ENCODE measurements at places on chromosomes 6 and 20.

GRCh38 chr6:39077882-39078594 lies 29.5 kb downstream of the GLP1R start:
- no peak for DNase-seq

DNA sequence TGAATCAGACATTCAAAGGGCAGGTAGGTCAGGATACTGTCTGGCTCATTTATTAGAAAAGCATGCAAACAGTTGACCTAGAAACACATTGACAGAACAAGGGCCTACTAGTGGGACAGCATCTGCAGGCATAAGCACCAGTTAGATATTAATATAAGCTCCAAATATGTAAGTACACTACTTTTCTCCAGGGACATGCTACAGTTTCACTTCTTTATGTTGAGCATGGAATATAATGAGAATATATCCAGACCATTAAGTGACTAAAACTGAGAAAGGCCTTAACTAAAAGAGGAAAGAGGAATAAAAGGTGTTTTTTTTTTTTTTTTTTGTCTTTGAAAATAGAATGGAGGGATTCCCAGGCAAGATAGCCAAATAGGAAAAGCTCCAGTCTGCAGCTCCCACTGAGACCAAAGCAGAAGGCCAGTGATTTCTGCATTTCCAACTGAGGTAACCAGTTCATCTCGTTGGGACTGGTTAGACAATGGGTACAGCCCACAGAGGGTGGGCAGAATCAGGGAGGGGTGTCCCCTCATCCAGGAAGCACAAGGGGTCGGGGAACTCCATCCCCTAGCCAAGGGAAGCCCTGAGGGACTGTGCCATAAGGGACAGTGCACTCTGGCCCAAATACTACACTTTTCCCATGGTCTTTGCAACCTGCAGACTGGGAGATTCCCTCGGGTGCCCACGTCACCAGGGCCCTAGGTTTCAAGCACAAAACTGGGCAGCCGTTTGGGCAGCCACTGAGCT lies 251.6 kb downstream of the PHF3 start:
- no peak for DNase-seq

DNA sequence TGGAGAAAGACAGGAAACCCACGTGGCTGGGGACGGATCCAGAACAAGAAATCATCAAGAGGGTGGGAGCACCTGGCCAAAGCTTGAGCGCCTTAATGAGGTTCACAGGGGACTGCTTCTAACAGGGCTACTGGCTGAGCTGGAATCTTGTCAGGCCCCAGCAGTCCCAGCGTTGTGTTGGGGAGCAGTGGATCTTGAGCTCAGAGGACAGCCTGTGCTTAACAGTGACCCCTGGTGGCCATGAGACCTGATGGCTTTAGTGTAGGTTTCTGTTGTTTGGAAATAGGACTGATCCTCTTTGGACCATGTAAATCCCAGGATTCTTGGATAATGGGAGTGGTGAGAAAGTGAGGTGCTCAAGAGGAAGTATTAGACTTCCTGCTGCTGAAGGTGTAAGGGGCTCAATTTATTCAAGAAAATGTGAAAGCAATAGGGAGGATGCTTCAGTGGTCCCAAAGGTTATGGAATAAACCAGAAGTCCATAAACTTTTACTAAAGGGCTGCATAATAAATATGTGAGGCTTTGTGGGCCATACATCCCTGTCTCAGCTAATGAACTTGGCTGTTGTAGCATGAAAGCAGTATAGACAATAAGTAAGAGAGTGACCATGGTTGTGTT lies 216.2 kb downstream of the NFATC2 start:
- no peak for DNase-seq

DNA sequence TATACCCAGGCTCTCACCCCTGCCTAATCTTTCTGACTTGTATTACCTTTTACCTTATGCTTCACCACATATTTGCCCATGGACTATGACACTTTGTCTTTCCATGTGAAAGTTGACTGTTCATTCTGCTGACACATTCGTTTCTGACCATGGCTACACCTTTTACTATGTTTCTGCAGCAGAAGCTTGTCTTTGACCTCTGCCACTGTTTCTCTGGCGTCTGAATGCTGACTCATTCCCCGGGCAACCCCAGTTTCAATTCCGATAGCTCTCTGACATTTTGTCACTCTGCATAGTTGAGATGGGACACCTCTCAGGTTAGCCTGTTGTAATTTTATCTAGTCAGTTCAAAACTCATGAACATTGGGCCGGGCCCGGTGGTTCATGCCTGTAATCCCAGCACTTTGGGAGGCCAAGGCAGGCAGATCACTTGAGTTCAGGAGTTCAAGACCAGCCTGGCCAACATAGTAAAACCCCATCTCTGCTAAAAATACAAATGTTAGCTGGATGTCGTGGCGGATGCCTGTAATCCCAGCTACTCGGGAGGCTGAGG lies 50.7 kb downstream of the SLC26A8 start:
- no peak for DNase-seq

DNA sequence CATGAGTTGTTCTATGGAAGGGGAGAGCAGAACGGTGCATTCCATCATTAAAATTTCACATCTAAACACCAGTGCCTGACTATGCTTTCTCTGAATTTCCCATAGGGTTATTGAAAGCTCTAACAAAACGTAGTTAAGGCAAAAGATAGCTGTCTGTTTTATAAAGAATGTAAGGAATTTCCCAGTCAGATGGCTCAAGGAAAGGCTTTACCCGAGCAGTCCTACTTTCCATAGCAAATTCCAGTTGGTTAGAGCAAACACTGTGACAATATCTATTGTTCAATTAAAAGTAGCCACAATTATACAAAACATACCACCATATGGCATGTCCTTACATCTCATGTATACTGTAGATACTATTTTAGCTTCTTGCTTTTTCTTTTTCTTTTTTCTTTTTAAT lies 1059.5 kb upstream of the FLRT3 start:
- DNase-seq: no peak

GRCh38 chr6:21596949-21597682 lies 3.6 kb downstream of the SOX4 start:
- no peak for DNase-seq

DNA sequence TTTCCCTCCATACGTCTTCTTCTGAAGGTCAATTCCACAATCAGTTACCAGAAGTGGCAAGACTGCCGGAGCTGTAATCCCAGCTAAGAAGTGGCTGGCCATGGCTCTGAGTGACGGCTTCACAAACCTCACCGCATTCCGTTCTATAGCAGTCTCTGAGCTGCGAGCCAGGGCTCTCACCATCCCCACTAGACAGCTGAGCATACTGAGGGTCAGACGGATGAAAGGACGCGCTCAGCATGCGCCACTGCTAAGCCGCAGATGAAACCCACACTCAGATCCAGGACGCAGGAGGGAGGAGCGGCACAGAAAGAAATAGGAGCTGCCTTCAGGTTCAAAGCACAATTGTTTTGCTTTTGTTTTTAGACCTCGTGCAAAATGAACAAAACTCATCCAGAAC lies 97.9 kb downstream of the ANKRD60 start:
- DNase-seq: no peak

DNA sequence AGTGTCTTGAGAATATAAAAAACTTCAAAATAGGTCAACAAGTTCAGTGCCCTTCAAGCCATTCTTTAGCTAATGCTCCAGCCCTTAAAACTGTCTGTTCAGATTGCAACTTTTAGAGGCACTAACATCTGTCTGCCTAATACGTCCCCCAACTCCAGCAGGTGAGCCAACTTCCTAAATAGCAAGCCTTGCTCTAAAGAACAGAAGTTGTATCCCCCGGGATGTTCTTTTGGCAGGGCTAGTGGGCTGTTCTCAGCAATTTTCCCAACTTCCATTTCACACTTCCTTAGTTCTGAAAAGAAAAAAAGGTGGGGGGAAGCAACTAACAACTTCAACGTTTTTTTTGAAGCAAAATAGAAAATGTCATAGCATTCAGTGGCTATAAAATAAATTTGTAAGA lies 290.0 kb upstream of the PTCHD4 start:
- no peak for DNase-seq

DNA sequence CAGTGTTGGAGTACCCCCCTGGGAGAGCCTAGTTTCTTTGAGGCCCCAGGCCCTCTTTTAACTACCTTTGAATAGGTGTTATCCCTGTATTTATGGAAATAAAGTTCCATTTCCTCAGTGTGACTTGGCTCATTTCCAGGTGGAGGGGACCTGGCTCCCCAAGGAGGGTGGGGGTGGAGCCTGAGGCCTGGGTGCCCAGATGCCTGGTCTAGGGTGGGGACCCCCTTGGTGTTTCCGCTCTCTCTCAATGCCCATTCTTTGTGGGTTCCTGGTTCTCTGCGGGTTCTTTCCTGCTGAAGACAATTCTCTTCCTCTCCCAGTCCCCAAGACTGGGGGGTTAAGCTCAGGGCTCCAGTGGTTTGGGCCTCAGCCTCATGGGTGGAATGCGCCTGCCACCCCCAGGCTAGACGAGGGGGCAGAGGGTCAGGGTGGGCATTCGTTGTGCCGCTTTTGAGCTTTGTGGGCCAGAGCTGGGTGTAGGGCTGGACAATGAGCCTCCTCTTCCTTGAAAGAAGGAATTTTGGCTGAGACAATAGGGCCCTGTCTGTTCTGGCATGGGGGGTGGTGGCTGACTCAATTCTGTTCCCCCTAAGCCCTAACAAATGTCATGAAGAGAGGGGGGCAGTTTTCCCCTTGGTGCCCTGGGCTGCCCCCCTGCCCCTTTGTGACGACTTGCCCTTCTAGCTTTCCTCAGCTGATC lies 686 bp upstream of the EGFL8 start:
- DNase-seq: no peak

DNA sequence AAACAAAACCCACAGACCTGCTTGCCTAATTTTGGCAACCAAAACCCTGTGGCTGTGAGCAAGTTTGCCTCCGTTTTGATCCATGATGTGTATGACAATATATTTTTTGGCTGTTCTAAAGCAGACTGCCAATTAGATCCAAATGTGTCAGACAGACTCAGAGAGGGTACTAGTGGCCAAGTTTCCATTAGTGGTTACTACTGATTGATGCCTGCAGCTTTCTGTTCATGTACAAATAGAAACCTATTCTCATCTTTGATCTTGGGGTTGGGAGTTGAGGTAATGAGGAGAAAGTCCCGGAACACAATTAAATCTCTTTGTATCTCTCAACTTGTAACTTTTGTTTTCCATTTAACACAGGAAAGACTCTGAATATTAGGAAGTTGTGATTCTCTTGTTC lies 100.9 kb downstream of the RNF144B start:
- no peak for DNase-seq

- peak; percentile 58 for DNase-seq
These were observed 92.8 kb upstream of the FRMD1 start for GRCh38 chr6:168171673-168172353.

- DNase-seq: no peak
These were observed 672.8 kb downstream of the GRIK2 start for GRCh38 chr6:102066301-102066700.

- DNase-seq: peak; percentile 89
These were observed 607.3 kb upstream of the CITED2 start for GRCh38 chr6:139981768-139982181.

DNA sequence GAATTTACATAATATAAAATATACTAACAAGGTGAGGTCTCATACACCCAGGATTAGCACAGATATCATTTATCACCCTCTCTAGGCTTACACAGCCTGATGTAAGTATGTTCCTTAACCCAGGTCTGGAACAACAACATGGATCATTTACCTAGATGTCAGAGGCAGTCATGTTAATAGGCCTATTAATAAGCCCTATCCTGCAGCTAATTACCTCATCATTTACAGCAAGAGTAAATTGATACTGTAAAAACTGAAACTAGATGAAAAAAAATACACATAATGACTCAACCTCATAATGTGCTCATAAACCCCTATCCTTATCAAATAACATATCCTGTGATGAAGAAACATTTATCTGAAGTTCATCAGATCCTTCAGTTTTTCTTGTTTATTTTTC lies 334.3 kb upstream of the MANEA start:
- no peak for DNase-seq

DNA sequence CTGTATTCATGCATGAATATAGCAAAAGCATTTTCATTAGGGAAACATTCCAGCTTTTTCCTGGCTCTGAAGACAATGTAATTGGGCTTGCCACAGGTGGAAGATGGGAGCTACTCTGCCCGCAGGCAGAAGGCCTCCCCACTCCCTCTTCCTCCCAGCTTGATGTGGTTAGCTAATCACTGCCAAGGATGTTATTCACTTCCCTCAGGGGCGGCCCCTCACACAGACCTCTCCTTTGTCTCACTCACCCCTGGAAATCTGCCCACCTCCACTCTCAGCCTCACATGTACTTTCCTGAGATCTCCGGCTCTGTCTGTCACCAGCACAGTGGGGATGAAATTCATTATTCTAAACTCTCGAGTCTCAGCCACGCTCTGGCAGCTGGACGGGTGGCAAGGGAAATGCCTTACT lies 100.7 kb downstream of the ANKRD60 start:
- DNase-seq: no peak

DNA sequence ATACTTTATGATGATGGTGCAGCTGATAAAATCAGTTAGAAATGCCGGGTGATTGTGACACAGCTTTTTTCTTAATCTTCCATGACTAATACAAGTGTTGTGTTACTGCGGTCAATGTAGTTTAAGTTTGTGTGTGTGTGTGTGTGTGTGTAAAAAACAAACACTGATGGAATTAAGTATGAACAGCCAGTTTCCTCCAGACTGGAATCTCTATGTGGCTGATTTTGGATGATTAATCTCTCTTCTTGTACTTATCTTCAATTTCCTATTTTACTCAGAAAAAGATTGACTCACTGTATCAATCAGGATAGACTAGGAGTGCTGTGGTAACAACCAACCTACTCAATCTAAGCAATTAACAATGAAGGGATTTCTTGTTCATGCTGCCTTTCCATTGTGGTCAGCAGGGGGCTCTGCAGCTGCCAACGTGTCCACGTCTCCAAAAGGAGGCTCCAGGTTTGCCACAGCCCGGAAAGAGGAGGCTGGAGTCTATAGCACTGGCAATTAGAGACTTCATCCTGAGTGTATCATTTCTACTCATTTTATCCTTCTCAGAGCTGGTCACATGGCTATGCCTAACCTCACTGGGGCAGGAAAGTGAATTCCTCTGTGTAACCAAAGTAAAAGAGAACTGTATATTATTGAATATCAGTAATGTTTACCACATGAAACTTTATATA lies 107.7 kb downstream of the CD109 start:
- DNase-seq: no peak

- DNase-seq: no peak
These were observed 36.5 kb upstream of the TNFAIP3 start for GRCh38 chr6:137830511-137830911.

DNA sequence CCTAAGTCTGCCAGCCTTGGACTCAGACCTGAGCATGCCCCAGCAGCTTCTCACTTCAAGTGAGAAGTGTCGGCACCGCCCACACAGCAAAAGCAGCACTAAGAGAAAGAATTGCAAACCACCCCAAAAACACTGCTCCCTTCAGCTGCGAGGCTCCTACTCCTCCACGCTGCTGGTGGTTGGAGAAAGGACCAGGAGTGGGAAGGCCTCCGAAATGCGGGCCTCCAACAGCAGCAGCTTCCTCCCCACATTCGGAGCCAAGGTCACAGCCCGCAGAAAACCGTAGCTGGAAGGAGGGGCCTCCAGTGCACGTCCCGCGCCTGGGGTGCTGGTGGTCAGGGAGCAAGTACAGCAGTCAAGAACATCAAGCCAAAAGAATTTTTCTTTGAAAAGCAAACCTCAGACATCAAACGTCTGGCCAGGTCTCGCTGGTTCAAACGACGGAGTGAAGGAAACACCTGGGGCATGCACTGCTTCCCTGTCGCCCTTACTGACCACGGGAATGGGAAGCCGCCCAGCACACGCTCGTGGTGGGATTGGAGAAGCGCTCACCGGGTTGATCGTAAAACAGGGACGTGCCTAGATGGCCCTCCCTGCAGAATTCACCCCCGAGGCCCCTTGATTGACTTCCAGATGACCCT lies 185.6 kb upstream of the CST7 start:
- no peak for DNase-seq

- no peak for DNase-seq
These were observed 24.0 kb upstream of the PHACTR3 start for GRCh38 chr20:59580146-59580946.
